ENCODE measurements at places on chromosomes 4 and X.

GRCh38 chrX:41695426-41695825 lies 6.7 kb downstream of the GPR34 start:
- DNase-seq: no peak

DNA sequence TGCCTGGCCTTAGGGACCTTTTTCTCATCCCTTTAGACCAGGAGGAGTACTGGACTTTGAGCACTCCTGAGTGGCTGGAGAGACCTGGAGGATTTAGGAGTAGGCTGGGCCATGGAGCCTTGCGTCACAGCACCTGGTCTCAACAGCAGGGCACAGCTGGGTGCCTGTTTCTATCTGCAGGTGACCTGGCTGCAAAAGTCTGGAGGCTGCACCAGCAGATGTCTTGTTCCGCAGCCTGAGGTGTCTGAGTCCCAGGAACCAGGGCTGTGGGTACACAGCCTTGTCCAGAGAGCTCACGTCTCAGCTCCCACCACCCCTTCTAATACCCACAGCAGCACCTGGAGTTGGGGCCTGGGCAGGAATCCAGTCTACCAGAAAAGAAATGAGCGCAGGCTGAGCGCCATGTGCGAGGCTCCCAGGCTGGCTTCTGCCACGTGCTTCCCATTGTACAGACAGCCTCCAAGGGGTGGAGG lies 5.0 kb upstream of the NSD2 start:
- no peak for DNase-seq

DNA sequence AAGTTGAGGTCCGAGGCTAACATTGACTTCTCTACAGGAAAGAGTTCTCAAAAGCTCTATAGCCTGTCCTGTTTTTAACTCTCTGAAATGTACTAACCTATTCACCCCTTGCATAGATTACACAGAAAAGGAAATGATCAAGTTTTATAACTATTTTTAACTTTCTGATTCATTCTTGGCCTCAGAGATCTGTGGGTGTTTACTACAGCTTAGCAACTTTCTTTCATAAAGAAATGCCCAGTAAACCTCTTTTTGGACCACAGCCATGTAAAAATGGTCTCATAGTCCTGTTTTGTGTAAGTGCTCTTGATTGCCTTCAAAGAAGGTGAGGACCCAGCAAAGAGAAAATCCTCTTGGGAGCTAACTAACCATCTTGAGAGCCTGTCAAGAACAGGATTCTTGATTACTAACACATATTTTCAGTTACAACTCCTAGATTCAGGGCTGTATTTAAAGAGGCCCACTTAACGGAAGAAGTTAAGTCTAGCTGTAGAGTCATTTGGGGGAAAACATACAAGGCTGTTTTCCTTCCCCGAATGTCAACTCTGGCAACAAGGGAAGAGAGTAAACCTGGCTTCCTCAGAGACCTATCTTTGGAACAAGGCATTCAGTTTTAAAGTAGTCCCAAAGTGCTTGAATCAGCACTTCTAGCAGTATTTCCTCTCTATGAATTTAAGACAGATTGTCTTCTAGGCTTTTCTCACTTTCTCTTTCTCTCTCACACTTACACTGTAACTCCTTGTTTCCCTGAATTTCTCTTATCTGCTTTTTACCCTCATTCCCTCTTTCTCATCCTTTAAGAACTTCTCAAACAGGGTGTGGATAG lies 78.2 kb downstream of the IL21 start:
- DNase-seq: no peak

GRCh38 chrX:120136128-120136527 lies 20.4 kb upstream of the RHOXF1 start:
- no peak for DNase-seq

DNA sequence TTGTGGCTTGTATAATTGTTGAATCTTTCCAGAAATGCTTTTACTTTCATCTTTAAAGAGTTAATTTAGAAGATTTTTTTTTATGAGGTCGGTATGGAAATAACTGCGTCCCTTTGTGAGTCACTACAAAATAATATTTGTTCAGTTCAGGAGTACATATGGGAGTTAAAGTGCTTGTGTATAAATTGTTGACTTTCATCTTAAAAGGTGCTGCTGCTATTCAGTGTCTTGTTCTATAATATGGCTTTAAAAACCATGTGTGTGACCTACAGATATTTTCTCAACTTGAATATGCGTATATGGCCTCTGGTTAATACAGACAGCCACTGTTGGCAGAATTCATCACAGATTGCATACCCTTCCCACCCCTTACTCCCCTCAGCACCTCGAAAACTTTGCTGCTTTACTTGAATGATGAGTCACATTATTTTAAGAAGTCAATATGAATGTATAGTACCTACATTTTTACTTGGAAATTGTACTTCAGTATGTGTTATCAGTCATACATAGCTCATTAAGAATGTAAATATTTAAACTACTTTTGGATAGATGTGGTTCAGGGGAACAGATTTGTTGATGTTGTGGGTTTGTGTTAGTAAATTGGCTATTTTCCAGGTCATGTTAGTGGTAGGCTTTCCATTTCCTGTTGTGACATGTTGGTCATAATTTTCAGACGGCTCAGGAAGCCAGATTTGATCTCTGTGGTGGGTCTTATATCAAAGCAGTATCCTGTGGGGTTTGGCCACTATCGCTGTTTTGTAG lies 1.5 kb downstream of the CLCN3 start:
- DNase-seq: no peak

GRCh38 chrX:25198891-25199290 lies 183.1 kb upstream of the ARX start:
- no peak for DNase-seq

DNA sequence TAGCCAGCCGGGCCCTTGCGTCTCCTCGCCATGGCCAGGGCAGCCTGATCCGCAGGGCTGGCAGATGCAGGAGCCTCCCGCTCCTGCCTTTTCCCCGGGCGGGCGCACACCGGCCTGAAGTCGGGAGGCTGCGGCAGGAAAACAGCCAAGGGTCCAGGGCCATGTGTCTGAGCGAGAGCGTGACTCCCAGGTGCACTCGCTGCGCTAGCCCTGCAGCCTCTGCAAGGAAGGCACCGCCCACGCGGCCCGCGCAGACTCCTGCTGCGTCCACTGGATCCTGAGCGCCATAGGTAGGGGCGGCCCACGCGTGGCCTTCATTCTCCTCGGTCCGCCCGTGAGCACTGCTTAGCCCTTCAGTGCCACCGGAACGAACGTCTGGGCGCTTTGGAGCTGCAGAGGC lies 379.9 kb downstream of the TRAM1L1 start:
- no peak for DNase-seq

DNA sequence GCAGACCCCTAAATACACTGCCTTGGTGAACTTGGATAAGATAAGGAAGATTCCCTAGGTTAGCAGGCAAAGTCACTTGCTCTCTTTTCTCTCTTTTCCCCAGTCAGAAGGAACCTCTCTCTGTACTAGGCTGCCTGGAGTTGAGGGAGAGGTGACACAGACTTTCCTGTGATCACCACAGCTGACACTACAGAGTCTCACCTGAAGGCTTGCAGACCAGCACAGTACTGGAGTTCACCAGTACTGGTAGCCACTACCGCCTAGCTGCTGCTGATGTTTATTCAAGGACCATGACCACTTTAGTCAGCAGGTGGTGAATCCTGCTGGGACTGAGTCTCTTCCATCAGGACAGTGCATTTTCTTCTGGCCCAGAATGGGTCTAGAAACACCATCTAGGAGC lies 63.3 kb downstream of the PTPN13 start:
- DNase-seq: no peak

- DNase-seq: no peak
Observed at GRCh38 chrX:41273638-41274037, 60.3 kb upstream of the DDX3X start.

DNA sequence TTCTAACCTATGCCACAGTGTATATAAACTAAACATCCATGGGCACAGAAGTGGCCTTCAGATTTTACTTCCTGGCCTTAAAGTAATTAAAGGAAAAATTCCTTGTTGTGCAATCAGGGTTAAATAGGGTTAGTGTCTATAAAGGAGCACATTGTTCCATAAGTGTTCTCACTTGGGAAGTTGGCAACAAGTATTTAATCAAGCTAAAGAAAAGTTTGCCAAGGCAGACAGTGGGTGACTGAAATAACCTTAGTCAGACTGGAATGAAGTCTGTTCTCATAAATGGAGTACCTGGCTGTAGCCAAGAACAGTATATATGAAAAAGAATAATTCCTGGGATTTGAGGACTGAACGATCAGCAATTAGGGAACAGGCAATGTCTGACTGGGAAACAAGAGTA lies 213.6 kb downstream of the HTR2C start:
- no peak for DNase-seq

DNA sequence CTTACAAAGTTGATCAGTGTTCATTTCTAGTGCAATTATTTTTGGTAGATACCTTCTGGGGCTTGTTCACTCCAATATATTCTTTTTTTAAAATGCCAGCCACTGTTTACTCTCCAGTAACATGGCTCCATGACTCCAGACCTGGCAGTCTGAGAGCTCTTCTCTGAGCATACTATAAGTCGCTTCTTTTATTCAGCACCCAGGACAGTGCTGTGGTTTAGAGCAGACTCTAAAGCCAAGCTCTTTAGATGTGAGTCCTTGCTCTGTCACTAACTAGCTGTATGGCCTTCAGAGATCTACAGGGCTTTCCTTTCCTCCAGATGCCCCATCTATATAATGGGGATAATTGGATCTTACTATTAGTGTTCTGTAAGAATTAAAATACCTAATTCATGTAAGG lies 200.2 kb upstream of the FAM241A start:
- DNase-seq: no peak

GRCh38 chrX:120120223-120120622 lies 4.5 kb upstream of the RHOXF1 start:
- DNase-seq: no peak

DNA sequence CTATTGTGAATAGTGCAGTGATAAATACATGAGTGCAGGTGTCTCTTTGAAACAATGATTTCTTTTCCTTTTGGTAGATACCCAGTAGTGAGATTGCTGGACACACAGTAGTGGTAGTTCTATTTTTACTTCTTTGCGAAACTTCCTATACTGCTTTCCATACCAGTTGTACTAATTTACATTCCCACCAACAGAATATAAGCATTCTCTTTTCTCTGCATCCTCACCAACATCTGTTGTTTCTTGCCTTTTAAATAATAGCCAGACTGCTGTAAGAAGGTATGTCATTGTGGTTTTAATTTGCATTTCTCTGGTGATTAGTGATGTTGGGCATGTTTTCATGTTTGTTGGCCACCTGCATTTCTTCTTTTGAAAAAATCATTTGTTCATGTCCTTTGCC lies 105.9 kb downstream of the COL4A6 start:
- DNase-seq: no peak

DNA sequence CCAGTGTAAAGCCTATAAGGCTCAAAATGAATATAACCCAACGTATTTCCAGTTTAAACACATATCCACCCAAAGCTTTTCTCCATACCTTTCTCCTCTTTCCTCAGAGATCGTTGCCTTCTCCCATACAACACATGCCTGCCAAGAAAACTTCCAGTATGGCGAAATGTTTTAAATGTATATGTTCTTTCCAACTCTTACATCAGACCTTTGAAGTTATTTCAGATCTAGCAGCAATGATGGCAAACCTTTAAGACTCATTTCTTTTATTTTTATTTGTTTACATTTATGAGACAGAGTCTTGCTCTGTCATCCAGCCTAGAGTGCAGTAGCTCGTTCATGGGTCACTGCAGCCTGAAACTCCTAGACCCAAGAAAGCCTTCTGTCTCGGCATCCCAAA lies 265.4 kb downstream of the BMPR1B start:
- DNase-seq: no peak

- DNase-seq: no peak
Observed at GRCh38 chrX:118893923-118894322, 70.3 kb downstream of the ZCCHC12 start.

DNA sequence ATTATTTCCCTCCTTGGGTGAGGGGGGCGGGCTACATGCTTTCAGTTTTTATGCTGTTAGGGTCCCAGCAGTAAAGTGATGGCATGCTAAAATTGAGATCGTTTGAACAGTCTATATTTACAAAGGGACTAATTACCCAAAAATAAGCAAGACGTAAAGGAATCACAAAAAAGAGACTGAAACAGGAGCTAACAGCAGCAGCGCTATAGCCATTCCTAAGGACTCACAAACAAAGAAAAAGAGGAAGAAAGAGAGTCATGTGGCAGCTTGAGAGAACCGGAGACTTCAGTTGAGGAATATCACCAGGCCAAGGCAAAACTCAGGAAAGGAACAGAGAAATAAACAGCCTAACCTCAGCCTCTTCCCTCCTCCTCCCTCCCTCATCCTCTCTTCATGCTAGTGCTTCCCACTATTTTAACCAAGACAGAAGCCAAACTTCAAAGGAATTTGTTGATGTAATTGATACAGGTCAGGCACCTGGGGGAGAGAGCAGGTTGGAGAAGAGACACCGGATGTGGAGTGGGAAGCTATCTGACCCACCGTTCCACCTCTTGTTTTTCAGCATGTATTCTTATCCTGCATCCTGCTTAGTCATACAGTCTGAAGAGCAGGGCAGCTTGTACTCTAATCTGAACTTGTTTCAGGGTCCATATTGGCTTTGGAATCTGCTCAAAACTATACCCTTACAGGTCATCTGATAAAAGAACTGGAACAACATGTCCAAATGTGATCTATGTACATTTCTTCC lies 383.7 kb downstream of the NAF1 start:
- no peak for DNase-seq
